ENCODE measurements at places on chromosomes 2 and 18.

DNA sequence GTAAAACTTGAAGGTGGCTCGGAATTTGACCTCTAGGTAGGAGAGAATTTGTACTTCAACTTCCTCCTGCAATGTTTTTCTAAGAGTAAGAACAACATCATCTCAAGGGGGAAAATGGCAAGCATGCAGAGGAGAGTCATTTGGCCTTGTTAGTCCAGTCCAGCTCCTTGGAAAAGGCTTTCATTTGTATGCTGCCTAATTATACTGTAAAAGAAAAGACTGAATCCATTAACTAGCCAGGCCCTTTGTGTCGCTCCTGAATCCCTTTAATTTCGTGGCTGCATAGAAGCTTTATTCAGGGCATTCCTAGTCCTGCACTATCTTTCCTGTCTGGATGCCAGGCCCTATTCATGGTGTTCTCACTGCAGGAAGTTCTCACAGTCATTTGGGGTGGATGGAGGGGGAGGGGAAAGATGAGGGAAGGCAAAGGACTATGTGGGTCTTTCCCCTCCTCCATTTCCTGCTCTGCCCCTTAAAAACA, 36.0 kb downstream of the PHLPP1 start:
- no peak for DNase-seq

GRCh38 chr2:240967681-240968621, 30.5 kb upstream of the SNED1 start:
- no peak for DNase-seq

- no peak for DNase-seq
Measured at GRCh38 chr2:138267161-138267901, 234.2 kb upstream of the SPOPL start.

DNA sequence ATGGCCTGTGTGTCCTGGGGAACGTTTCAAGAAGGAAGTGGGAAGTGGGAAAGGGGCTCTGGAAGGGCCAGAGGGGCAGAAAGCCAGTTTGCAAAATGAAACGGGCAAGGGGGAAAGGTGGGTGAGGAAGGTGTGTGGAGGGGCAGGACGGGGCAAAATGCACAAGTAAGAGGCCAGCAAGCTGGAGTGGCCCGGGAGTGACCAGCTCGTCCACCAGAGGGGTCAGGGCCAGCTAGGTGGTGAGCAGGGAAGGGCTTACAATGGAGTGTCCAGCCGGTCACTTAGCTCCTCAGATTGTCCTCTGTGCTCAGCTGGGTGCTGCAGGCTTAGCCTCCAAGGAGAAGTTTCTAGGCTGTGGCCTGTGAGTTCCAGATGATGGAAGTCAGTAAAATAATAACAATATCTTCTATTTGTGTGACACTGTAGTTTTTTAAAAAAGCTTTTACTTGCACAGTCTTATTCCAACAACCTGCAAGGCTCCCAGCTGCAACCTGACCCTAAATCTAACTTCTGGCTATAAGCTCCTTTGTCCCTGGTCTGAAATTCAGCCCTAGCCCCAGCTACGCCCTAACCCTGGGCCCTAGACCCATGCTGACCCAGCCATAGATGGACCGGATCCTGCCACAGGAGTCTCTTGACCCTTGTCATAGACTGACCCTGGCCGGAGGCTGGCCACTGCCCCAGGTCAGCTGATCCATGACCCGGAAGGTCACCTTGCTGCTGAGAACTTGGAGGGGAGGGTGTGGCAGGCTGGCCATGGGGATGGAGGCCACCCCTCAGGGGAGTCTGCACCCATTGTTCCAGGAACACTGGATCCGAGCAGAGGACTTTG, 29.2 kb downstream of the MYO7B start:
- DNase-seq, result no peak

DNA sequence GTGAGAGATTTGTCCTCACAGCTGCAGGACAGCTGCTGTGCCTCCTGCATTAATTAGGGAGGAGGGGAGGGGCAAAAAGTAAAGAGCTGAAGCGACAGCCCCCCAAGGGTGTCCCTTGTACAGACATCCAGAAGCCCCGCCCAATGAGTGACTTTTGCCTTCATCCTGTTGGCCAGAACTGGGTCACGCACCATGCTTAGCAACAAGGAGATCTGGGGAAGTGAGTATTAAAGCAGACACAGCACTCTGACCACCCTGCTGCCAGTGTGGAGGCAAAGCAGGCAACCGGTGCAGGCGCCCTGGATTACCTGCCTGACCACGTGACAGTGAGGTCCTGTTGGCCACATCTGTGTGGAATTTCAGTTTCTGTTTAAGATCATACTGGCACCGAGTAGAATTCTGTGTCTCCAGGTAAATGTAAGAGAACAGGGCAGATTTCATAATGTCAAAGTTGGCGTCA, 21.5 kb upstream of the BIN1 start:
- DNase-seq, result no peak

DNA sequence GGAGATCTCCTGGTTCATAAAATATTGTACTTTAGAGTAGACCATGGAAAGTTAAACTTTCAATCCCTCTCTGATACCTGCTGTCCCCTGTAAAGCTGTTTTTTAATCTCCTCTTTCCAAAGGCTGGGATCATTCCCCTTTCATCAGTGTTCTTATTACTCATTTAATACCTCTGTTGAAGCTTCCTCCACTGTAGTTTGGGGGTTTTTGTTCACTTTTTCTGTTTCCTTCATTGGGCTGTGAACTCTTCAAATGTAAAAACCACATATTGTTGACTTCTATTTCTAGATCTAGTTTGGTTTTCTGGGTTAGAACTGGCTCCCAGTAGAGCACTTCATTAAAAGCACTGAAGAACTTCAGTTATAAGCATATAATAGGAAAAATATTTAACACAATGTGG, 598.1 kb downstream of the RNF144A start:
- DNase-seq, result no peak

Measured in activated T-helper 2 cell treated with anti-CD3 and anti-CD28 coated beads, Interferon-gamma antibody, Interleukin-2, Interleukin-4, amounts not matched to agents 10 μg/mL and 5 μg/mL and 100 μg/mL, durations not matched to agents 14 hours and 24 hours and 36 hours (primary cell).